Activated CD4-positive, CD25-positive, alpha-beta regulatory T cell treated with anti-CD3 and anti-CD28 coated beads, Interleukin-2, amount 50 U/mL, for 72 hours (primary cell): ENCODE measurements at places on chromosomes 4 and X.
A peak's percentile ranks its signal among the peaks of the same experiment; 100 is the strongest.

DNA sequence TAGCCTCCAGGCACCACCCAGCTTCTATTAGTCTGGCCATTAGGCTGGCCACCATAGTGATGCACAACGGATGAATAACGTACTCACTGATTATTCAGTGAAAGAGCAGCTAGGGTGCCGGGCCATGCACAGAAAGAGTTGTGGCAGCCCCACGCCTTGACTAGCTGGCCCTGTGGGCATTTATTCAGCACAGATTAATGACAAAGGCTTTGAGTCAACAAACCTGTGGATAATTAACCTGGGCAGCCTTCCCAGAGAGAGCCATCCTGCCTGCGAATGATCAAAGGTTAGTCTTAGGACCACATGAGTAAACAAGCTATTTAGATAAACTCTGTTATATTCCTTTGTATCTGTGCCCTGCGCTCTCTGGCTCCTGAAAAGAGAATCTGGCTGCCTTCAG is 37.2 kb downstream of the MAP9 start:
- no peak for DNase-seq

GRCh38 chr4:28391877-28392276 is 1531.2 kb downstream of the STIM2 start:
- no peak for DNase-seq

DNA sequence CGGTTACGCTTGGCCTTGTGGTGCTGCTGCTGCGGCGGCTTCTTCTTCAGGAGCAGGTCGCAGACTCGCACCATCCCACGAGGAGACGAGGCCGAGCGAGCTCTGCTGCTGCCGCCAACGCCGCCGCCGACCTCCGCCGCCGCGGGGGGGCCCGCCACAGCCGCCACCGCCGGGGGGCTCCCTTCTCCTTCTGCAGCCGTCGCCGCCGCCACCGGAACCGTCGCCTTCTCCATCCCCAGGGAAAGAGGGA is 237 bp downstream of the ANKRD17 start:
- DNase-seq, result no peak

DNA sequence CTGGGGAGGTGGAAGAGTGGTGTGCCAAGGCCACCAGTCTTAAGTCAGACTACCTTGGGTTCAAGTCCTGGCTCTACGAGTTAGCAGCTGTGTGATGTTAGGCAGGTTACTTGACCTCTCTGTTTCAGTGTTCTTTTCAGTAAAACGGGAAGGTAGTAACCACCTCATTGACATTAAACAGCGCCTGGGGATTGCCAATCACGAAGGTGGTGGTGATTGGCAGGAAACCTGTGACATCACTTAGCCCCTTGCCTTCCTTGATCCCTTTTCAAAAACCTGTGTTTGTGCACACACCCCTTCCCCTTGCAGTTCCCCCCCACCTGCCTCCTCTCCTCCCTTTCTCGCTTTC is 7.6 kb downstream of the KLF3 start:
- DNase-seq, result no peak

DNA sequence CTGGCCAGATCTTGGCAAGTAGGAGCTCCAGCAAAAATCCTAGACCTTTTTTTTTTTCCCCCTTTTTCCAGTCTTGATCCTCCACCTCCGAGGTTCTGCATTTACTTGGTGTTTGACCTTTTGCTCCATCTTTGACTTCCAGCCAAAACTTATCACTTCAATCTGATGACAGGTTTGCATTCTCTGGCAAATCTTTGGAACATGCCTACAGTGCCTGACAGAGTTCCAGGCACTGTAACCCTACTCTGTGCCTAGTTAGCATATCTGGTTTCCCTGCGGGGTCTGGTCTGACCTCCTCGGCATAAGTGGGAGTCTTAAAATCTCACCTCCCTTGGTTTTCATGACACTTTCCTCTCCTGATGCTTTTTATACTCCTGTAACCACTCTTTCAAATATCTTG is 39.4 kb upstream of the NR3C2 start:
- DNase-seq, result no peak

DNA sequence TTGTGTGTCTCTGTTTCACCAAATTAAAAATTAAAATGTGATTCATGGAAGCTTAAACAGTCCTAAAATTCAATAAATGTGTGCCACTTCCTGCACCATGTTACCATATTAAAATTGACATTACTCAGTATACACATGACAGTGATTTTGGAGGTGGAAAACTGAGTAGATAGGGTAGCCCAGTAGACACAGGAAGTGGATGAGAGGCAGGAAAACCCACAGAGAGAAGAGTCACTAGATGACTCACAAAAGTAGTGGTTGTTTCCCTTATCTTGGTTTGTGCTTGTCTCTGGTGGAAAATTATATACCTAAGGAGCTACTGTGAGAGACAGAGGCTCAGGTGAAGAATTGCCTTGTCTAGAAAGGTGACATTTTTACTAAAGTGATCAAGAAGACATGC is 375.8 kb upstream of the CXorf51B start:
- no peak for DNase-seq

DNA sequence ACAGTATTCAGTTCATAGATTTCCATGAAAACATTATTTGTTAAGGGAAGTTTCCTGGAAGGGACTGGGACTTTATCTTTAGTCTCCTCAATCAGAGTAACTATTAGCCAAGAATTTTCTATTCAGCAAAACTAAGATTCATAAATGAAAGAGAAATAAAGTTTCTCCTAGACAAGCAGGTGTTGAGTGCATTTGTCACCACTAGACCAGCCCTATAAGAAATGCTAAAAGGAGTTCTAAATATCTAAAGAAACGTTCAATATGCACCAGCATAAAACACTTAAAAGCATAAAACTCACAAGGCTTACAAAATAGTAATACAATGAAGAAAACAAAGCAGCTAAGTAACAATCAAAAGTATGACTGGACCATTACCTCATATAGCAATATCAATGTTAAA is 423.0 kb downstream of the TECRL start:
- no peak for DNase-seq

- DNase-seq, result no peak
Observed at GRCh38 chr4:154707877-154708276, 35.9 kb upstream of the LRAT start.

GRCh38 chr4:101101072-101101471 is 246.3 kb downstream of the PPP3CA start:
- no peak for DNase-seq

DNA sequence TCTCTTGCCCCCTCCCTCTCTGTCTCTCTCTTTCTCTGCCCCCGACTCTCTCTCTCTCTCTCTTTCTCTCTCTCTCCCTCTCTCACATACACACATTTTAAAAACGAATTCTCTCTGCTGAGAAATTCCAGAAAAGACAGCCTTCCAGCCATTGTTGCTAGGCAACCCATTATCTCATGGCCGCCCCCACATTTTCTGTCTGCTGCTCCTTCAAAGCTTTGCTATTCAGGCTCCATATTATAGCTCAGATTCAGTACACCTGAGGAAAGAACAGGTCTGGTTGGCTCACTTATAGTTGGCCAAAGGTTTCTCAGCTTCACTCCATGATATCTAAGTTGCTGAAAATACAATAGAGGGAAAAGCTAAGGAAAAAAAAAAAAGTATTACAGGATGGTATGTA is 174.4 kb upstream of the RADX start:
- DNase-seq, result no peak

GRCh38 chr4:8837181-8837841 is 34.3 kb downstream of the HMX1 start:
- peak; percentile 22 for DNase-seq
